GM06990 (cell line): ENCODE measurements at places on chromosomes 3 and 15.

- DNase-seq, result peak; percentile 10
Observed at GRCh38 chr3:42805141-42805821, 991 bp upstream of the HIGD1A start.

DNA sequence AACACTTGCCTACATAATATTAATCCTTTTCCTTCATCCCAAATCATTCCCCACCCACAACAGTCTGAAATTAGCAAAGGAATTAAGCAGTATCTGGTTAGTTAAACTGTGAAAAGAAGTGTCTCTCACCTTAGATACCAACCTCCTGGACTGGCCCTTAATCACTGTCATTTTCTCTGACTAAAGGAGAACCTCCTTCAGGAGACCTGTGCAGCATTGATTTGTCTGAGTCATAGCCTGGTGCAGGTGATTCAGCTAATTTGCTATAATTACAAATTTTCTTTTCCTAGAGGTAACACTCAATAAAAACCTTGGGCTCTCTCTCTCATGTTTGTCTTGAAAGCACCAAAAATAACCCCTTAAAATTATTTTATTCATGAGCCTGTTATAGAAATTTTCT, 279.8 kb upstream of the SEMA6D start:
- no peak for DNase-seq

GRCh38 chr15:64701482-64702184, 73.8 kb downstream of the RBPMS2 start:
- no peak for DNase-seq

DNA sequence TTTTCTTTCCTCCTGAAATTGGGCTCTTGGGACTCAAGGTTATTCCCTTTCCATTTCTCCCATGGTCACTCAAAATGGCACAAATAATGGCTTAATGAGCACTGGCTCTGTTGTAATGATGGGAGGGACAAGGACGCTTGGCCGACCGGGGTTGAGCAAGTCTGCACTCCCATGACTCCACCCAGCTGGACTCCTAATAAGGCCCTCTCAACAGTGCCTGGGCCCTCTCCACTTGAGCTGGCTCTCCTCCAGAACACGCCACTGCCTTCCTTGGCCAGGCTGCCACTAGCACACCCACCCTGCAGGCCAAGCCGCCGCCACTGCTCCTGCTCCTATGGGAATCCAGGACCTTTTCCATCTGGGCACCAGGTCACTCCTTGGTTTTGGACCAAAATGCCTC, 42.3 kb downstream of the ADCY5 start:
- DNase-seq, result no peak

DNA sequence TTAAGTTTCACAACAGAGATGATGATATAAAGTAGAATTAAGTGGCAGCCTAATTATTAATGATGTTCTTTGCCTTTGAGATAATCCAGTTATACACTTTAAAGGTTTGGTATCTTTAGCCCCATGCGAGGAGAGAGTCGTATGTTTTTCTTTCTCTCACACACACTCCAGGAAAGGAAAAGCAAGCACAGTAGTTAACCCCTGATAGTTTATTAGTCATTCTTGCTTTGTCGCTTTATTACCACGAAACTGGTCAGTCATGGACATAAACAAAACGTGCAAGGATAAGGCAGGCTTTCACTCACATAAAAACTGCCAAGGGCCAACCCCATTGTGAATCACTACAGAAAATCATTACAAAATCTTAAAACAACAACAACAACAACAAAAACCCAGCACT, 866.9 kb downstream of the FHIT start:
- no peak for DNase-seq

DNA sequence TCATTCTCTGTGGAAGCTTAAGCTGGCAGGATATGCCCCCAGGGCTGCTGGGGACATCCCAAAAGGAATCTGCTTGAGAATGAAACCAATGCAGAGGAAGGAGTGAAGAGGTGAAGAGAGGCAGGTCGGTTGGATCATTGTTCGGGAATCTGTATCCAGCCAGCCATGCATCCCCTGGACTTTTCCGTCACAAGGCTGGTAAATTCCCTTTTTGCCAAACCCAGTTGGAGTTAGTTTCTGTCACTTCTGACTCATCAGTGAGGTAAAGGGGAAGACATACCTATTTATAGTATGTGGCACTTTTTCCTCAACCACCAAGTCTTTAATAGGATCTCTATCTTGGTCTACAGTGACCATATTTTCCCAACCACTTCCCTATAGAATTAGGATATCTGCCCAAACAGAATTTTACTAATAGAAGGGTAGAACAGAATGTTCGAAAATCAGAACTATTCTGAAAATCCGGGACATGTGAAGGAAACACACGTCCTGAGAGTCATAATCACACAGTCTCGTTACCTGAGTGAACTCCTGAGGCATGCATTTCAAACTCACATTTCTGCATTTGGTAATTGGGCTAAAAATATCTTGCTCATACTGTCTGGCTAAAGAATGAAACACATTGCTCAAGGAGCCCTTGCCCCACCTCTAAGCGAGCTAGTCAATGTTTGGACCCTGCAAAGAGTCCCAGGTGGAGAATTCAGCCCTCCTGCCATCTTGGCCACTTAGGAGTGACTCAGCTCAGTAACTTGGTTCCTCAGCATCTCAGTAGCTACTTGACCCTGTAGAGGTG, 289.7 kb upstream of the ADAMTS9 start:
- no peak for DNase-seq

GRCh38 chr15:71542836-71543235, 267.5 kb upstream of the NR2E3 start:
- no peak for DNase-seq

DNA sequence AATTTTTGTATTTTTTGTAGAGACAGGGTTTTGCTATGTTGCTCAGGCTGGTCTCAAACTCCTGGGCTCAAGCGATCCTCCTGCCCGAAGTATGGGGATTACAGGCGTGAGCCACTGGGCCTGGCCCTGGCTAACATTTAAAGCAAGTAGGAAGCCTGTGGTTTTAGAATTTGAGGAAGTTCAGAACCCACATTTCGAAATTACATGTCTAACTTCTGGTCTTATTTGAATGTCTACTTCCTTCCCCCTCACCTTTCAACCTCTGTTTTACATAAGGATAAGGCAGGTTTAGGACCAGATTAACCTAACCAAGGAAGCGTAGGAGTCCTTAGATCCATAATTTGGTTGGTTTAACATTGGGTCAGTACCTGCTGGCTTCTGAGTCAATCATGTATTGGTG, 120.5 kb upstream of the PROK2 start:
- peak; percentile 47 for DNase-seq

DNA sequence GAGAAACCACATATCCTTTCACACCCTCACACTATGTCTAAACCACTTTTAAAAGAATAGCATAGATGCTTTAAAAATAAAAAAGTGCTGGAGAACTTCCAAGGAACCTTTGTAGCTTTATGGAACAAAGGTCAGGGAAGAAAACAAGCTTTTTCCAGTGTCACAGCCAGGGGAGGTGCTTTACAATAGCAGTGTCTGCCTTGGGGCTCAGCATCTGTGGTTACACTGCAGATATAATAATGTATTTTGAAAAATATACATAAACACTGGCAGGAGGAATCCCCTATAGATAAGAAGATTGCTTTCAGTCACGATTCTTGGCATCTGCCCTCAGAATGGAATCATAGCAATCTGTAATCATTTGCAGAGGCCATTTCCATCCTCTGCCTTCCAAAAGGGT, 362.4 kb upstream of the LRRC3B start:
- DNase-seq, result no peak

DNA sequence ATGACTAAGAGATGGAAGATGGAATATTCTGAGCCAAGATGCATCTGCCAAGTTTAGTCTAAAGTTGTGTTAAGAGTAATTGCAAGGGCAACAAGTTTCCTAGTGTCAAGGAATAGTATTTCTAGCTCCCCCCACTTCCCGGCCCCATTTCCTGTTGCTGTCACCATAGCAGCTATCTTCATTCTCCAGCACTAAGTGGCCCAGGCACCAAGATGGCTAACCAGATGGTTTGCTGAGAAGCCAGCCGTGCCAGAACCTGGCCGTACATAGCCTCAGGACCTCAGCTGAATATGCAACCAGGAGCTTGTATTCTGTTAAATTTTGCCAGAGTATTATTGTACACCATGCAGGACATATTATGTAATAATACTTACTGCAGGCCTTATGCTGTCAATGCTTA, 108.8 kb upstream of the UMPS start:
- DNase-seq, result no peak

DNA sequence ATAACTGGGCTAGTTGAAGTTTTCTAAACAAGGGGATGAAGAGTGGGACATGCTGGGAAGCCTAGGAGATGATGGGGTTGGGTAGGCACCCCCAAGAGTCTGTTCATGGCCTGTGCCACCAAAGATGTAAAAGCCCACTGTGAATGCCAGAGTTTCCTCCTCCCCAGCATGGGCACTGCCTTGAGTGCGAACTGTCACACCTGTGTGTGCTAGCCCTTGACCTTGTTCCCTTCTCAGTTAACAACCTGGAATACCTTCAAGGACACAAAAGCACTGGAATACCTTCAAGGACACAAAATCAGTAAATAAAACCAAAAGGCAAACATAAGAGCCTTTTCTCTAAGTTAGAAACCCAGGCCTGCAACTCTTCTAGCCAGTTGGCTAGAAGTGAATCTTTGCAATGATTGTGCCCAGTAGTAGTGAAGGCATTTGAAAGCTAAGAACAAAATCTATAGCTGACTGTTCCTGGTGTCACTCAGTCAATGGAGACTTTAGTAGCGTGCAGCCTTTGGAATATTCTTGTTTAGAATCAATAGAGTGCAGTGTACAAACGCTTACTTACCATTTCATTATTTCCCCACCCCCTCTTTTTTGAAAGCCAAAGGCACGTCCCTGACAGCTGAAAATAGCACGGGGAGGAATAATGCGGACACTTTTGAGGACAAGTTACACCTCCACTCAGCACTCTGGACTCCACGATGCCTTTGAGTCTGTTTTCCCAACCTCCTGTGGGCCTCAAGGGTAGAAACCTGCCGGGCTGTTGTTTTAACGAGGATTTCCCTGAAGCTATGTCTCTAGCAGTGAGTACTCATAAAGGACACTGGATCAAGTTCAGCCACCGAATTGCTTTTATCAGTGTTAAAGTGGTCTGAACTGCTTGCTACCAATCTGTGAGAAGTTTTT, 24.2 kb downstream of the PSMD6 start:
- no peak for DNase-seq

GRCh38 chr15:51576911-51577500, 45.6 kb downstream of the DMXL2 start:
- DNase-seq, result no peak

DNA sequence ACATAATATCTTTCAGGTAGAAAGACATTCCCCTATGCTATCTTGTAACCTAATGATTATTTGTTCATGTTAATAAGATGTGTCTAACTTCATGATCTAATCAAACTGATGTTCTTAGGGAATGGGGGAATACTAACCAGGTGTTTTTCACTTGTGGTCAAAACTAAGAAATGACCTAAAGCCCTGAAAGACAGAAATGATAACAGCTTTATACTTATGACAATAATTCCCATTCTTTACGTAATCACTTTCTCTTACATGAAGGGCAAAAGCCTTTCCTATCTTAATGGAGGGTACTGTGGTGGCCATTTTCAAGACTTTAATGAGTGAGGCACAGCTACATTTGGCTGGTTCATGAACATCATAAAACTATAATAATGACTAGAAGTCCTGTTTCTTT, 33.9 kb upstream of the MEIS2 start:
- DNase-seq, result no peak

GRCh38 chr3:37630441-37630840, 231.2 kb upstream of the CTDSPL start:
- DNase-seq, result no peak

GRCh38 chr3:151400341-151400740, 15.8 kb upstream of the P2RY12 start:
- DNase-seq, result no peak

DNA sequence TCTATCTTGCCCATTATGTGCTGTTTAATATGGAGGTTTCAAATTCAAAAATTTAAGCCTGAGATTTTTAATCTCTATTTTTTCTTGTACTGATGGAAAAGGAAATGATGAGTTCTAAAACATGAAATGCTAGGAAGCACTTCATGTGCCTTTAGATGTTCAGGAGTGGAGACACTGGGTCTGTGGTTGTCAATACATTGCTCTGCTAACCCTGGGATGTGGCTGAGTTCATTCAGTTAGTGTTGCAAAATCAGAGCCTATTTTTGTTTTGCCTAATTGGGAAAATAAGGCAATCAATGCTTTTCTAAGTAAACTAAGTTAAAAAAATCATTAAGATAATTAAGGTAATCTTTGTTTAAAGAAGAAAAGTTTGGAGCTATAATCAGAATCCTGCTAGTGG, 83.1 kb downstream of the DIPK2A start:
- no peak for DNase-seq

DNA sequence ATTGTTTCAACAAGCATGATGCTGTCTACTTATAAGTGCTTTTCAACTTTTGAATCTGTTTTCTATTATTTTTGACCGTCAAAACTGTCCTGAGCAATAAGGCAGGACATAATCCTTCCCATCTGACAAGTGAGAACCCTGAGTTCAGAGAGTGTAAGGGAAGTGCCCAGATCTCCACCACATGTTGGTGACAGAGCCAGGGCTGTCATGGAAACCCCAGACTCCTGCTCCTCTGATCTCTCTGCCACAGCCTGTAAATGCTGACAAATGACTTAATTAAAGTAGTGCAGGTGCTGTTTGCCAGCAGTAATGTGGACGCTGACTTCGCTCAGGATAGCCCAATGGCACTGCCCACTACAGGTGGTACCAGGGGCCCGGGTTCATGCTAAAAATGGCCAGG, 40.3 kb downstream of the SPSB4 start:
- DNase-seq, result no peak

DNA sequence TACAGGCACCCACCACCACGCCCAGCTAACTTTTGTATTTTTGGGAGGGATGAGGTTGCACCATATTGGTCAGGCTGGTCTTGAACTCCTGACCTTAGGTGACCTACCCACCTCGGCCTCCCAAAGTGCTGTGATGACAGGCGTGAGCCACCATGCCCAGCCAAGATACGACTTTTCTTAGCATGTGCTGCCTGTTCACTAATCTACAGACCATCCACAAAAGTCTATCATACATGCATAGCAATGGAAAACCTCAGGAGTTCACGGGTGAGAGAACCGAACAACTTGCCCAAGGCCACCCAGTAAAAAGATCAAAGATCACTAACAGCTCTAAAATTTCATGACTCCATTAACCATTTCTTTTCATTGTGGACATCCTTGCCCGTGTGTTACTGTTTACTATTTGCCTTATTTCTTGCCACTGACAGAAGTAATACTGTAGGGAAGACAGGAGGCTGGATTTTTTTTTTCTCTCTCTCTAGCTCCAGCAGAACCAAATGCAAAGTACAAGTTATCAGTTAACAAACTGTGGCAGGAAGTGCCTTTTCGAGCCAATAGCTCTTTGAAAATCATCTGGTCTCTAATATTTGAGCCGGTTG, 92.3 kb downstream of the FOXP1 start:
- DNase-seq, result no peak

DNA sequence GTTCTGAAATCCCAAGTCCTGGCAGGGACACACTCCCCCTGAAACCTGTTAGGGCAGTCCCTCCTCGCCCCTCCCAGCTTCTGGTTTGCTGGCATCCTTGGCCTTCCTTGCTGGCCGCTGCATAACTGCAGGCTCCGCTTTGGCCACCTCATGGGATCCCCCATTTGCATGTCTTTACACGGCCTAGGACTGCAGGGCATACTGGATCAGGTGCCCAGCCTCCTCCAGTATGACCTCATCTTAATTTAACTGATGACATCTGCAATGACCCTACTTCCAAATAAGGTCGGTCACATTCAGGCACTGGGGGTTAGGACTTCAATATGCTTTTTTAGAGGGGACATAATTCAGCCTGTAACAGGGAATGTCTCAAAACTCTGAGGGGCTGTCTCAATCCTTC, 173.3 kb downstream of the RAB11A start:
- no peak for DNase-seq

- no peak for DNase-seq
Observed at GRCh38 chr15:40563426-40563825, 1.4 kb downstream of the CCDC32 start.

- no peak for DNase-seq
Observed at GRCh38 chr3:37491776-37492175, 317.4 kb upstream of the LRRFIP2 start.
